ENCODE measurements at places on chromosomes 16 and 17. TPM values are rescaled to one million over a fixed set of nuclear protein-coding genes. Genes with fewer than 3 reads are reported as not detected.

- DNase-seq = no peak
These were observed 8.6 kb upstream of the VAC14 start for GRCh38 chr16:70809392-70810060.

- DNase-seq = peak; percentile 51
These were observed 272.7 kb downstream of the SOX9 start for GRCh38 chr17:72393553-72393952.

- DNase-seq = peak; percentile 78
These were observed 17.4 kb downstream of the MAP2K3 start for GRCh38 chr17:21301593-21302550.

- DNase-seq = no peak
These were observed 402.2 kb upstream of the SALL1 start for GRCh38 chr16:51553314-51553713.

- DNase-seq = peak; percentile 92
These were observed 174.8 kb downstream of the PRKCB start for GRCh38 chr16:24010440-24011089.

- DNase-seq = no peak
These were observed 318.9 kb downstream of the MAP2K6 start for GRCh38 chr17:69733171-69734012.

DNA sequence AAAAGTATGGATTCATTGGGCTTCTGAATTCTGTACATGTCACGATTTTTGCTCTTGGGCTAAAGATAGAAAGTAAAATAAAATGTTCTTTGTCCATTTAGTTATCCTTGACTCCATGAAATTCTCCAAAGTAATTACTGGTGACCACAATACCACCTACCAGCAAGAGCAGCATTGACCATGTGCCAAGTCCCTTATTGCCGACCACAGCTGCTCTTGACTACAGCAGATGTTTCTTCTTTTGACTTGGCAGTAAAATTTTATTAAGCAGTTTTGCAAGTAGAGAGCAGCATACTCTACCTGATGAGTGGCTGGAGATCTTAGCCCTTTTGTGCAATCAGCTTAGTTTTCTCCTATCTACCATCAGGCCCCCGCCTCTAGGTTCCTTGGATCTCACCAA lies 152.2 kb upstream of the TBX2 start:
- DNase-seq = no peak

GRCh38 chr17:19464031-19465026 lies 53.3 kb downstream of the RNF112 start:
- no peak for DNase-seq

GRCh38 chr16:86085161-86085611 lies 186.2 kb downstream of the IRF8 start:
- peak; percentile 23 for DNase-seq

- DNase-seq = peak; percentile 87
These were observed 39.2 kb upstream of the GSE1 start for GRCh38 chr16:85573696-85574641.

DNA sequence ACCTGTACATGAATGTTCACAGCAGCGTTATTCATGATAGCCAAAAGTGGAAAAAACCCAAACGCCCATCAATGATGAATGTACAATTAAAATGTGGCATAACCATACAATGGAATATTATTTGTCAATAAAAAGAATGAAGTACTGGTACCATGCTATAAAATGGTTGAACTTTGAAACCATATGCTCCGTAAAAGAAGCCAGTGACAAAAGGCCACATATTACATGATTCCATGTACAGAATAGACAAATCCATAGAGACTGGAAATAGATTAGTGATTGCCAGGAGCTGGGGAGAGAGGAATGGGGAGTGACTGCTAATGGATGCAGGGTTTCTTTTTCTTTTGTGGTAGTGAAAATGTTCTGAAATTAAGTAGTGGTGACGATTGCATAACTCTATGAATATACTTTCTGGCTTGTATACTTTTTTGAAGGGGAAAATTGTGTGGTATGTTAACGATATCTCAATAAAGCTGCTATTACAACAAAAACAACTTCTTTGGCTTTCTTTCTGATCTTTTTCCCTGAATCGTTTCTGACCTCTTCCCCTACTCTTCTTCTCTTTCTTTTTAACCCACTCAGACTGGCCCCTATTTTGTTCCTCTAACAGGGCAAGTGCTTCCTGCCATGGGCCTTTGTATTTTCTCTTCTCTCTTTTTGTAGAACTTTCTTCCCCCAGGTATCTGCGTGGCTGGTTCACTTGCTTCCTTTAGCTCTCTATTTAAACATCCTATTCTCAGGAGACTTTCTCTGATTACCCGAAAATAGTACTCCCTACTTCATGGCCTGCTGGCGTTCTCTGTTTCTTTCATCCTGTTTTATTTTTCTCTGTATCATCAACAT lies 67.9 kb downstream of the FTO start:
- no peak for DNase-seq

DNA sequence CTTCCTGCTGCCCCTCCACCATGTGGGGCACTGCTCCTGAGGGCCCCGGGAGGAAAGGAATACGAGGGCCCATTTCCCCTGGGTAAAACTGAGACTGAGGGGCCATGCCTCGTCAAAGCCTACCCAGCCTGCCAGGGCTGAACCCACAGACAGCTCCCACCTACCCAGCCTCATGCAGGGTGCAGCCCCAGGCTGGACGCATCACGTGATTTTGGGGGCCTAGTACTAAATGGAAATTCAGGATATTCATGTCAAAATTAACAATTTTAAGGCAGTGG lies 3.4 kb upstream of the OSGIN1 start:
- DNase-seq = no peak

- DNase-seq = no peak
These were observed 33.1 kb upstream of the HERPUD1 start for GRCh38 chr16:56898847-56899246.

- DNase-seq = no peak
These were observed 148.1 kb upstream of the HS3ST3A1 start for GRCh38 chr17:13749891-13750235.

GRCh38 chr17:49061524-49061943 lies 64.3 kb downstream of the IGF2BP1 start:
- no peak for DNase-seq

- DNase-seq = peak; percentile 85
These were observed 10.3 kb upstream of the ZFHX3 start for GRCh38 chr16:73058221-73058615.

Gene SCRN2
- 13.3 TPM for total RNA-seq

Gene CCL16
- 0.69 TPM for total RNA-seq

Gene CAPNS2
- total RNA-seq = 0.83 TPM

Gene ARHGDIG
- 0.97 TPM for total RNA-seq

Gene NHLRC4
- 0.38 TPM for total RNA-seq

Gene TLCD1
- 2.2 TPM for total RNA-seq

Gene RNF157
- 1.9 TPM for total RNA-seq

Gene AATK
- total RNA-seq = 3.3 TPM

Gene PRM3
- not detected for total RNA-seq

Gene CCL8
- total RNA-seq = 0.42 TPM

All from posterior vena cava (tissue), 2 donors.